ENCODE measurements at places on chromosomes 3 and 15.

DNA sequence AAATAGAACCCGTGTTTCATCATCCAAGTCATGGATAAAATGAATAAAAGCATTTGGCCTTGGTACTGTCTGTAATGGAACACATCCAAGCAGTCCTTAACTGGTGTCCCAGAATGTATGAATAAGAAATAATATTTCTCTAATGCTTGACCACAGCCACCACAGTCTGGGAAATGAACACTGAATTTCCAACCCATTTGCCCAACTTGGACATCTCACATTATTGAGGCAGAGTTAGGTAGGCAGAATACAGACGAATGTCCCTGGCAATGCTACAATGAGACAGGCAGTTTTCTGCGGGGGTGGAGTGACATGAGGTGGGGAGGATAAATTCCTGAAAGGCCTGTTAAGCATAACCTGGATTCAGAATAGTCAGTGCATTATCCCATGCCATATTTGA lies 245.7 kb downstream of the ZIC1 start:
- no peak for DNase-seq

GRCh38 chr3:126023390-126023789 lies 54.4 kb downstream of the ROPN1B start:
- no peak for DNase-seq

DNA sequence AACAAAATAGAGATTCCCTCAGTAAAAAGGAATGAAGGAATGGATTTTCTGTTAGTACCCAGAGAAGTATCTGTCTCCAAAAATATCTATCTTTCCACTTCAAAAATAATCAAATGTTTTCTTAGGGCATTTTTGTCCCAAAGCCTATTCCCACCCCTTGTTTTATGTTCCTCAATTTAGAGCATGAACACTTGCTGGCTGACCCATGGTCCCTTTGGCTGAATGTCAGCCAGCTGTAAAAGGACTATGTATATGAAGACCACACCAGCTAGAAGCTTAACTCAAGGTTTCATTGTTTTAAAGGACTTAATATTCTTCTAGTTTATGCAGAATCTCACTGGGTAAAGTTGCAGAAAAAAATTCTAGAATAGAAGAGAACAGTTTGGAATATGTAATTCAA lies 931.2 kb downstream of the MCTP2 start:
- no peak for DNase-seq

DNA sequence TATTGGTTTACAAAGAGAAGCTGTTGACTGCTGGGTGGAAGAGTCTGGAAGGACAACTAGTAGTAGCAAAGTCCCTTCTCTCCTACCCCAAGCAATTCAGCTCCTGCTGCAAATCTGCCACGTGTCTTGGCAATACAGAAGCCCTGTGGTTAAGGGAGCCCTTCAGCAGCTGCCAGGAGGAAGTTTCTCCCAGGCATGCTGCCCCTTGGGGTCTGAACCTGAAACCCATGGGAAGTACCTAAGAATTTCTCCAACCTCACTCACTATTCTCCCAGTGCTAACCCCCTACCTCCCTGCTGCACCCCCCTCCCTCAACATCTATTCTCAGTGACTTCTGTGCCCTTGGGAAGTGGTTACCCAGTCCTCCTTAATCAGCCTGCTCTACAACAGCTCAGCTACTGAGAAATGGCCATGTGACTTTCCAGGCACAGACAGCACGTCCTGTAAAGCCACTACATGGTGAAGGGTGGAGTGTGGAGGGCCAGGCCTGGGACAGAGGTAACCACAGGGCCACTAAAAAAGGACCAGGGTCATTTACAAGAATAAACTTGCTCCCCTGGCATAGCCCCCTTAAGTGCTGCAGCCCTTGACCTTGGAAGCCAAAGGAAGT lies 316.6 kb downstream of the NTRK3 start:
- DNase-seq = no peak

DNA sequence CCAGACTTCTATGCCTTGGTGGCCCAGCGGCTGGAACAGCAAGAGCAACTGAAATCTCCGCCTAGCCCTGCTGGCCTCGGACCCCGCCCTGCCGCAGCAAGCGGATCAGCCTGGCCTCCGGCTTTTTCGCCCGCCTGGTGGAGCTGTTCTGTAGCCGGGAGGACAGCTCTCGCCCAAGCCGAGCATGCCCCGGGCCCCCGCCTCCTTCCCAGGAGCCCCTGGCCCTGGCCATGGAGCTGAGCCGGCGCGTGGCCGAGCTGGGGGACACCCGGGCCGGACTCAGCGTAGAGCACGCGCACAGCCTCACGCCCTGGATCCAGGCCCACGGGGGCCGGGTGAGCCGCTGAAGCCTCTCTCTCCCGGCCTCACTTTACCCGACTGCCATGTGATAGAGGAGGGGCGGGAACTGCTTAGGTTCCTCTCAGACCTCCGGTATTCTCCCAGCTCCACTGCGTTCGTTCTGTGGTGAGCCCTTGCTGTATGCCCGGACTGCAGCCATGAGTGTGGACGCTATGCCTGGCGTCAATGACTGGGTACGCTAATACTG lies 24.1 kb upstream of the MRPL3 start:
- DNase-seq = no peak

Data from stimulated activated CD8-positive, alpha-beta memory T cell treated with anti-CD3 and anti-CD28 coated beads, Interleukin-7, amount 100 ng/mL, for 1 hour (primary cell).